ENCODE measurements at places on chromosomes 11 and 22.
A peak's percentile ranks its signal among the peaks of the same experiment; 100 is the strongest.

DNA sequence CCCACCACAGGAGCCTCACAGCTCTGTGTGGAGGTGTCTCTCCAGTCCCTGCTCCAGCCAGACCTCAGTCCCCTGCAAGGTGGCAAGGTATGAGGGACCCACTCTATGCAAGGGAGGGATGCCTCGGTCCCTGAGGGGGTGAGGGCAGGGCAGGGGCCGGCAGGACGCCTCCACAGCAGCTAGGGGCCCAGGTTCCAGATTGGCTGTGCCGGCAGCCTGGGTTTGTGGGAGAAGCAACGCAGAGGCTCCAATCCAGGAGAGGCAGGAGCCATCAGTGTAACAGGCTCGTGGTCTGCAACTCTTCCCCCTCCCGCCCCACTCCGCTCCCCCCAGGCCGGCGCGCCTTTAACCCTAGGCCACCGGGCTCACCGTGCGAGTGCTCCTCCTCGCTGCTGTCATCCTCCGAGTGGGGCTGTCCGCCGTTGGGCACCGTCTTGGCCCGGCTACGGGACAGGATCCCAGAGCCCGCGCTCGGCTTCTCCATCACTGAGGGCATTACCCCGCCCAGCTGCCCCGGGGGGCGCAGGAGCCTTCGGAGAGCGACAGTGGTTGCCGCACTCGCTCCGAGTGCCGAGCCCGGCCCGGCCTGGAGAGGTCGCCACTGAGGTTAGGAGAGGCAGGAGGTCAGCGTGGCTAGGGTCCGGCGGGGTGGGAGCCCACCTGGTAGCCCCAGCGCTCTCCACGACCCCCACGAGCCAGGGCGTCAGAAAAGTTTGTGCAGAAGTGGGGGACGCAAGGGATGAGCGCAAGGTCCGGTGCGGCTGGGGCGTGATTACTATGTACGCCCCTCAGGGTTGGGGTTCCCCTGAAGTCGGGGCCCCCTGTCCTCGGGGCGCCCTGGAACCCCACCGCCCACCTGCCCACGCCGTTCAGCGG, 765 bp downstream of the RCOR2 start:
- DNase-seq: no peak

- DNase-seq: peak; percentile 67
Observed at GRCh38 chr11:83092488-83093384, 21.0 kb upstream of the RAB30 start.

GRCh38 chr11:102577182-102577581, 46.6 kb upstream of the MMP7 start:
- no peak for DNase-seq

DNA sequence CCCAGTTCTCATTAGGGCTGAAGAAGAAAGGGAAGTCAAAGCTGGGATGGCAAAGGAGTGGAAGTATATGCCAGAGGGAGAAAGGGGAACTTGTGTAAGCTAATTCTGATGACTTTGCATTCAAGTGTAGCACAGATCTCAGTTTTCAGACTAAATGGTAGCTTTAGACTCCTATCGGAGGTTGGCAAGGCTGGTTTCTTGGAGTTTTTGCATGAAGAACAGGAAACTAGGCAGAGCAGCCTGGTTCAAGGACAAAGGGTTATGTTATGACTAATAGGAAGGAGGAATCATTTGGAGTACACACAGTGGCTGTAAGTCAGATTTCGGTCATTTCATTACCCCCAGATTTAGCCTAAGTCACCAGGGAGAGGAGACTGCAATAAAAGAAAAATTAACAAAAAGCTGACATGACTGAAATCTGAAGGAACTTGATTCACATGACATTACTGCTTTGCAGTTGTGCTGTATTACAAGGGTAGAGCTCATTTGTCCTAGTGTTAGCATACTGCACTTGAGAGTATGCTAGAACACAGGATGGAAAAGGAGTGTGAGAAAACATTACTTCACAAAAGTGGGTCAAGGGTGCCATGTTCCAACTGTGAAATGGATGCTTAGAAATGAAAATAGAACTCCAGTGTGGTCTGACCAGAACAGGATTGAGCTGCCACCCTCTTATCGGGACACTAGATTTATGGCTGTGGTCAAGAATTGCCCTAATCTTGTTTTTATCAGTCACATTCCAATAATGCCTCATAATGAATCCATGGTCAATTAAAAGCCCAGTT, 23.6 kb downstream of the ADM start:
- DNase-seq: no peak

GRCh38 chr22:19079691-19080090, 42.5 kb downstream of the DGCR2 start:
- no peak for DNase-seq

DNA sequence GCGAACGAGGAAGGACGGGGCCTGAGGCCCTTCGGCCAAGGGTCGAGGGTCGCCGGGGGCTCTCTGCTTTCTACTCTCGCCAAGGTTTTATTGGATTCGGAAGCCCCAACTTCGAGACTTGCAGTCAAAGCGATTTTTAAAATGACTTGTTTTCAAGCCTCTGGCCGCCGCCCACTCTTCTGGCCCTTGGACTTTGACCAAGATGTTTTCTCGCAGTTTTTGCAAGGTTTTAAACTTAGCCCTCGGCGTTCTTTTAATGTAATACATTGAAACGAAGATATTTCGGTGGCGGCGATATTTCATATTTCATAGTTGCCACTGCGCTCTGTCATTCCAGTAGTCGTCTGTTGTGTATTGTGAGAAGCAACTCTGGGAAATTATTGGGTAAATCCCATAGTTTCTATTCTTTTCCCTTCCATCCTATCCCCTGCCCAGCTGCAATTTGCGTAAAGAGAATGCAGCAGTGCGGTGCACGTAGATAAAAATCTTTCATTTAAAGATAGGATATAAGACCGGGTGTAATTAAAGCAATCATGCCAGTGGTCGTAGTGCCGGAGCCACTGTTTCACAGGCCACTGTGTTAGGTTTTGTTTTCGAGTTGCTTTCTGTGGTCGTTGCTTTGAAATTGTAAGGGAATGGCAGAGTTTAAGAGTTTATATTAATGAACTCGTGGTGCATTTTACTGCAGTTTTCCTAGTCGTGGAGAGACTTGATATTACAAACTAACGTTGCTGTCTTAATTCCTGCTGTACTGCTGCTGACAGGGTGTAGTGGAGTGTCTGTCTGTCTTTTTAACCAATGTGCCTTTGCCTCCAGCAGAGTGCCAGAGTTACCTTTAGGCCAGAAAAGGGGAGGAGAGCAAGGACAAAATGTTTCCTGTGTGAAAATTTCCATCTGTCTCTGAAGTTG, 702 bp downstream of the BIRC2 start:
- no peak for DNase-seq

DNA sequence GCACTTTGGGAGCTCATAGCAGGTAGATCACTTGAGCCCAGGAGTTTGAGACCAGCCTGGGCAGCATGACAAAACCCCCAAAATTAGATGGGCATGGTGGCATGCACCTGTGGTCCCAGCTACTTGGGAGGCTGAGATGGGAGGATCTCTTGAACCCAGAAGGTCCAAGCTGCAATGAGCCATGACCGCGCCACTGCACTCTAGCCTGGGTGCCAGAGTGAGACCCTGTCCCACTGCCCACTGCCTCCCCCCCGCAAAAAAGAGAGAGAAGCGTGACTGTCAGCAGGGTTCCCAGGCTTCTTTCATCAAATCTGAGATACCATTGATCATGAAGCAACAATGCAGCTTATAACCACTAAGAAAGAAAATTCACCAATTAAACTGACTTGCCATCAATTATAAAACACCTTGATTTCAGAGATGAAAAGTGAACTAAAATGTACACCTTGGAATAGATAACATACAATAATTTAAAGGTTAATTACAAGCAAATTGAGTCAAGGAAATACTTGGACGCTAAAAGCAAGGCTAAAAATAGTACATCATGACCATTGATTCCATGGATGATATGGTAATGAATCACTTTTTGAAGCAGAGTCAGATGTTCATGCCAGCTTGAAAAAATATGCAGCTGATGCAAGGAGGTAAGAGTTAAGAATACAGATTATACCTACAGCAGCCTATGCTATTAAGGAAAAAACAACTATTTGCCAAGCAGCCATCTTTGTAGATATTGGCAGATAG, 90.8 kb upstream of the ALKBH3 start:
- no peak for DNase-seq

DNA sequence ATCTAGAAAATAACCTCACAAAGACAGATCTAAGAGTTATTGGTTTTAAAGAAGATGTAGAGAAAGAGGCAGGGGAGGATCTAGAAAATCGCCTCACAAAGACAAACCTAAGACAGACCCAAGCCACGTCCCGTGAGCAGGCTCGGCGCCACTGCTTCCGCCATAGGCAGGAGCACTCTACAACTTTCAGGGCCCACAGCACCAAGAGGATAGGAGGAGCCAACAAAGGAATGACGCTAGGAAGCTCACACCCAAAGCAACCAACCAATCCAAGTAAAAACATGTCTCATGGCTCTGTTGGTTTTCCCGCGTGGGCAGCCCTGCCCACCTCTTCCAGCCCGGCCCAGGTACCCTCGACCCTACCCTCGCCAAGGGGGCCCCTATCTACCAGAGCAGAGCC, 4167.4 kb upstream of the OR11H1 start:
- DNase-seq: no peak

- no peak for DNase-seq
Observed at GRCh38 chr11:86089659-86090058, 20.8 kb upstream of the PICALM start.

DNA sequence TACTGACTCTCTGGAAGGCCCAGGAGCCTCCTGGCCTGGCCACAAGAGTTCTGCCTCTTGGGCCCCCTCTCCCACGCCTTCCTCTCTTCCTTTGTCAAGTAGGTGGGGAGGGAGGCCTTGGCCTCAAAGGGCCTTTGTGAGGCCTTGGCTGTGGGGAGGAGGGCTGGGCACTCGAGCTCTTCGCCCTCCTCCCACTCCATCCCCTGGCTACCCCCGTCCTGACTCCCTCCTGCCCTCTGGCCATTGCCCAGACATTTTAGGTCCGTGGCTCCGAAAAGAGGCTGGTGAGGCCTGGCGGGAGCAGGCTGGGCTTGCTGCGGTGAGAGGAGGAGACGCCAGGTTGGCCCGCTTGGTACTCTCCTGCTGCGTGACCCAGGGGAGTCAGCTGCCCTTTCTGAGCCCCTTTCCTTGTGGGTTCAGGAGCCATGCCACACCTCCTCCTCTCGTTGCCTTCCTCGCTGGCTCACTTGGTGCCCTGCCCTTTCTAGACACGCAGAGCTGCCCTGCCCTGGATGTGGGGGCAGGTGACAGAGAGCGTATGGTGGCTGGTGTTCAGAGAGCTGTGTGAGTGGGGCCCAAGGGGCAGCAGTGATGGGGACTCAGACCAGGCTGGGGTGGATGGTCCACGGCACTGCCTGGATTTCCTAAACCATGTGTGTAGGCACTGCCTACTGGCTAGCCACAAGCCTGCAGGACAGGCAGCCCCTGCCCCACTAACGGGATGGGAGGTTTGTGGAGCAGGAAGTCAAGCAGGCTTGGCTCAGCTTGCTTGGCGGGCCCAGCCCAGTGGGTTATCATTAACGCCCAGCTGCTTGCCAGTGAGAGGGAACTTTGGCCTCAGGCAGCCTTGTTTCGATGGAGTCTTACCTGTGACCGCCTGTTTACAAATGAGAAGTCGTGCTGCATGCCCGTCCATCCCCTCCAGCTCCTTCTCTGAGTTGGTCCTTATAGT, 15.8 kb upstream of the OMP start:
- DNase-seq: peak; percentile 79

- no peak for DNase-seq
Observed at GRCh38 chr22:43470941-43471585, 59.2 kb downstream of the MPPED1 start.

DNA sequence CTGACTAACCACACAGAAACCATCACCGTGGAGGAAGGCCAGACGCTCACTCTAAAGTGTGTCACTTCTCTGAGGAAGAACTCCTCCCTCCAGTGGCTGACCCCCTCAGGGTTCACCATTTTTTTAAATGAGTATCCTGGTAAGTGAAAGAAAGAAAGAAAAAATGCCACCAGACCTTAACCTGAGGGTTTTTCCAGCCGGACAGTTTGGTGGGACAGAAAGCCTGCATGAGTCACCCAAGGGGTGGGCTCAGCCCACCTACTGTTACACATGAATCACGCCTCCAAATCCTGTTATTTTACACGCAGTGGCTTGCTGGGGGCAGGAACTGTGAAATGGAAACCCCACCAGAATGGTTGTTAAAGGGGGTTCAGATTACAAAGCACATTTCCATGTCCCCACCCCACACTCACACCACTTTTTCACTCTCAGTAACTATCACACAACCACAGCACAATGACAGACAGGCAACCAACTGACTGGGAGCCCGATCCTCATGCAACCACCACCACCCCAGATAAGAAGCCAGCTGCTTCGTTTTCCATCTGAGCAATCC, 11.9 kb downstream of the CRTAM start:
- no peak for DNase-seq

GRCh38 chr22:28989912-28990311, 71.7 kb downstream of the C22orf31 start:
- DNase-seq: no peak

DNA sequence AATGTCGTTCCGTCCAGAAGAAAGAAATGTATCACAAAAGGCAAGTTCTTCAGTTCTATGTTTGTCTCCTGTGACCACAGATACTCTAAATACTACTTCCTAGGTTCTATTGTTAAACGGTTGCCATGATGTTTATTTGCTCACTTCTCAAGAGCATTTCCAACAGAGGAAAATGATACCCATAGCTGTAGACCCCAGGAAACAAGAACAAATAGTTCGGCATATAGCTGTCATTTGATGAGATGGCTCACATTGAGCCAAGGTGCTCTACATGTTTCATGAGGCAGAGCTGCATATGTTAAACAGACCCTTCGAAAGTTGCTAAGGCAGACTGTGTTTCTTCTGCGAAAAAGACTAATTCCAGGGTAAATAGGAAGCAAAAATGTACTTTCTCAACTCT, 15.4 kb upstream of the ANGPTL5 start:
- DNase-seq: no peak

DNA sequence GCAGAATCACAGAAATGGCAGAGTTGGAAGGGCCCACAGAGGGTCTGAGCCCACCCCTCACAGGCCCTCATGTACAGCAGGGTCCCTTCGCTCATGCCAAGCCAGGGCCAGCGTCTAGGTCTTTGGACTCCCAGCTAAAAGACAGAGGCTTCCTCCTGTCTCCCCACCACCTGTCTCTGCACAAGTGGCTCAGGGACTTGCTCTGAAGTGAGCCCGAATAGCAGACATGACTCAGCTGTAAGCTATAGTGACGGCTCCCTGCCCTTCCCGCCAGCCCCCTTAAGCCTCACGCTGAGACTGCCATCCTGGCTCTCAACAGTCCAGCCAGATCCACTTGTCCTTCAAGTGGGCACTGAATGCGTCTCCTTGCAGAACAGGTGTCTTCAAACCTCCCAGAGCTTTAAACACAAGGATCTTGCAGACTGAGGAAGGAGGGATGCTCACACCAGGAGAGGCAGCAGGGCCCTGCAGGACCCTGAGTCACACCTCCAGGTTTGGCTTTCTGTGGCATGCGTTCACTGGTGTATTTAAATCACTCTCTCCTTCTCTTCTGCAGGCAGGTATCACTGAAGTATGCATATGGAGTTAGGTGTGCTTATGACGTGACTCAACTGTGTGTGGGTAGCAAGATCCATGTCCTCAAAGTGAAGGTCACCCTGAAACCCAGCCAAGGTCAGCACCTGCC, 154.9 kb downstream of the CACNA1I start:
- no peak for DNase-seq

- no peak for DNase-seq
Observed at GRCh38 chr11:61333550-61334433, 764 bp downstream of the TKFC start.
